NCI-H69 (cell line): ENCODE measurements at places on chromosomes 3 and 15.
A peak's percentile ranks its signal among the peaks of the same experiment; 100 is the strongest.

GRCh38 chr15:52787549-52788098 lies 2.5 kb downstream of the ONECUT1 start:
- DNase-seq, result no peak

DNA sequence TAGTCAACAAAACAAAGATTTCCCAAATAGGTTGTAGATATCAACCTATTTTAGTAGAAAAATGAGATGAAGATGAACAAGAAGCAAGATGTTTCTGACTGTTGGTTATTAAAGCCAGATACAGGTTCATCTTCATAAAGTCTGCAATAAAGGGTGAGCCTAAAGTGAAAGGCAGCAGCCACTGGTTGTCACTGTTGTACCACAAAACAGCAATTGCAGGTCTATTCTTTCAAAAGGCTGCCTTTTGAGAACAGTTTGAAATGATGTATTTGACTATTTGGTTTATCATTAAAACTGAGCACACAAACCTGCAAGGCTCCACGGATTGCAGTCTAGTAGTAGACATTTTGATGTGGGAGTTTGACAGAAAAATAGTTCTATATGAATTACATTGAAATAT lies 543.4 kb downstream of the GBE1 start:
- peak; percentile 55 for DNase-seq

DNA sequence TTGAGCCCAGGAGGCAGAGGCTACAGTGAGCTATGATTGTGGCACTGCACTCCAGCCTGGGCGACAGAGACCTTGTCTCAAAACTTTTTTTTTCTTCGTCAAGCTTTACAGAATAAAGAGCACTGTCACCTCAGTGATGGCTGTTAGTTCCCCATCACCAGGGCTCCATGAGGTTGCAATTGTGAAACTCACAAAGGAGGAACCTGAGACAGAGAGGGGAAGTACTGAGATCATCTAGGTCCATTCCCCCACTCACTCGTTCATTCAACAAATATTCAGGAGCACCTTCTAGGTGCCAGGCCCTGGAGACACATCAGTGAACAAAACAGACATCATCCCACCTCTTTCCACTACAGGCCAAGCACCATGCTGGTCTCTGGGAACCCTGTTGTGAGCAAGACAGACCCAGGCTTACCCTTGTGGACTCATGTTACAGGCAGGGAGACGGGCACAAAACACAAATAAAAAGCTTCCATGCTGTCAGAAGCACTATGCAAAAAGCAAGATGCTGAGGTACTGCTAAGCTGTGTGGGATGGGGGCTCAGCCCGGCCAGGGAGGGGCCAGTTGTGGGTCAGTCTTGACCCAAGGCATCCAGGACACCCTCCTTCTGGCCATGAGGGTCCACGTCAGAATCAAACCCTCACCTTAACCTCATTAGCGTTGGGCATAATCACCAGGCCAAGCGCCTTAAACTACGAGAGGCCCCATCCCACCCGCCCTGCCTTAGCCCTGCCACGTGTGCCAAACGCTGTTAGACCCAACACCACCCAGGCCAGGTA lies 2.1 kb upstream of the RHO start:
- DNase-seq, result peak; percentile 31

GRCh38 chr3:78855190-78855589 lies 912.6 kb downstream of the ROBO1 start:
- DNase-seq, result peak; percentile 52

- DNase-seq, result peak; percentile 35
These were observed 353.3 kb downstream of the PLCL2 start for GRCh38 chr3:17238023-17238422.

DNA sequence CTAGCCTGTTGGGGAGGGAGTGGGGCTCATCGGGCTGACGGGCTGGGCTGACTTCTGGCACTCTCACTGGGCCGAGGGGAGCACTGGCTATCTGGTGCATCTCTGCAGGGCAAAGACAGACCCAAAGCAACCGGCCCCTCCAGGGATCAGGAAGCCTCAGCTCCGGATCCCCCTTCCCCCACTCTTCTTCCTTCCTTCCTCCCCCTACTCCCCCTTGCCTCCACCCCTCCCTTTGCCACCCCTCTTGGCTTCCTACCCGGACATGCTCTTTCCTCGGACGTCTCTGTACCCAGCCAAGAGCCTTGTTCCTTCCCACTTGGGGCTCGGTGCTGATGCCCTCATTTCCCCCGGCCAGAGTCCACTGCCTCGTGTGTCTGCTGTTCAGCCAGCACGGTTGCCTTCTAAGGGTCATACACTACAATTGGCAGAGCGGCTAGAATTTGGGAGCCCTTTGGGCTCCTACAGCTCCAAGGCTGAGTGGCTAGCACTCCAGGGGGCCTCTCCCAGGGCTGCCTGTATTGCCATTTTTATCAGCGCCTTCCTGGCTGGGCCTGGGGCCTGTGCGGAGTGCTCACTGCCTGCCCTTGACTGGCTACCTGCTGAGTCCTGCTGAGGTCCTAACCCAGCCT lies 10.9 kb downstream of the SEMA3F start:
- DNase-seq, result no peak

- DNase-seq, result peak; percentile 18
These were observed 142.8 kb downstream of the CNTN6 start for GRCh38 chr3:1235526-1236120.

GRCh38 chr3:24302396-24302795 lies 192.3 kb downstream of the THRB start:
- DNase-seq, result peak; percentile 20

DNA sequence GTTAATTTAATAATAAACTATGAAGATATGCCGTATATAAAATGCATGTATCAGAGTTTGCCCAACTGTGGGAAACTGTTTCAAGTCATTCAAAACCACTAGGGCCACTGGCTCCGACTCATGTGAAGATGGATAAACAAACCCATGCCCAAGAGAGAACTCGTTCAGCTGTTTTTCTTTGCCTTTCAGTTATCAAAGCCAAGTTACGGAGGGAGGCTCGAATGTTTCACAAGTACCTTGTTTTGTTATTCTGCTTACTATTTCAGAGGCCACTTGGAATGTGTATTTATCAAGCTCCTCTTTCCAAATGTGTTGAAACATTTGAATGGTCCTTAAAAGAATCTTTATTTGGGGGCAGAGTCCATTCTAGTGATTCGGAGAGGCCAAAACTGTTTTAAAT lies 82.1 kb downstream of the DUT start:
- DNase-seq, result no peak

DNA sequence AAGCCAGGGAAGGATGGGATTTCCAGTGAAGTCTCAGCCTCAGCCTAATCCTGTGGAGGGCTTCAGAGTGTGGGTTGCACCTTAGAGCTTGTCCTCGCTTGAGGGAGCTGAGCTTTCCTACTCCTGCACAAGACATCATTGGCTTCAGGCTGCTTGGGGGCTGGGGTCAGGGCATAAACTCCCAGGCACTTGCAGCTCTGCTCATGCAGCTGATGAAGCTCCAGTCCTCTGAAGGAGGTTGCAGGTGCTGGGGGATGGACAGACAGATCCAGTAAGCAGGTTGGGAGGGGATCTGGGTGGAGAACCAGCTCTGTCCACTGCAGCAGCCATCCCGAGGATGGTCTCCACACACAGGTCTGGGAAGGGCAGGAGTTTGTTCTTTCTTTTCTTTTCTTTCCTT lies 19.4 kb upstream of the POLG start:
- DNase-seq, result no peak

DNA sequence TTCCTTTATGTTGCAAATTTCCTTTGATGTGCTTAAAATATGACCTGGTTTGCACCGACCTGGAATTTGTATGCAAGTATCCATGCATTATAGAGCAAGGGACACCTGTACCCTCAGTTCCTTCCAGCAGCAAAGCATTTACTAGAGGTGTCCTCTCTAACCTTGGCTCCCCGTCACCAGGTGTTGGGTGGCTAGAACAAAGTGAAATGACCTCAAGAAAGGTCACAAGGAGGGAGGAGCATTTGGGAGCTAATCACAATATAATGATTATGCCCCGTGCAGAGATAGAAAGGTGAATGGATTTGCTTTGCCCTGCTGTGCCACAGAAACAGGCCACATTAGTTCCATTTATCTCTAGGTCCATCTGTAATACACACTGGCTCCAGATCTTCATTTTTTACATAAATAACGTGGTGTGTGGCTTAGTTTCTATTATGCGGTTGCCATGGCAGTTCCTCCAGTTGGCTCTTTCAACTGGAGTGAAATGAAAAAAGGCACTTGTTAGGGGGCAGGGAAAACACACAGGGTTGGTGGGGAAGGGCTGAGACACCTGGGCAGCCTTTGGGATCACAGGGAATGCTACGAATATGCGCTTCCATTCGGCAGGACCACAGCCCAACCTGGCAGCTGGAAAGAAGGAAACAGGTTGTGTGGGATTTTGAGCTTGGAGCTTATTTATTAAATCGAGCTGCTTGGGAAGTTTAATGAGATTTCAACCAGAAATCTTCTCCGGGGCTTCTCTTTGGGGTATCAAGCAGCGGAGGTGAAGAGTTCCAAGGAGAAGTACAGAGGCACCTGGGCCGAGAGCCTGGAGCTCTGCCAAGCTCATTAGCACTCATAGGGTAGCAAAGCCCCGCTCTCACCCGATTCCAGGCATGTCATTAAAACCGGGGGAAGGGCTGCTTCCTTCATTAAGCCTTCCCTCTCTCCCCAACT lies 233.5 kb upstream of the ST8SIA2 start:
- DNase-seq, result peak; percentile 61

GRCh38 chr15:40474581-40474980 lies 3.8 kb downstream of the CHST14 start:
- DNase-seq, result no peak

- no peak for DNase-seq
These were observed 12.0 kb downstream of the SEMA5B start for GRCh38 chr3:123015596-123015995.

- DNase-seq, result no peak
These were observed 720.9 kb downstream of the GRM7 start for GRCh38 chr3:7581831-7582230.

DNA sequence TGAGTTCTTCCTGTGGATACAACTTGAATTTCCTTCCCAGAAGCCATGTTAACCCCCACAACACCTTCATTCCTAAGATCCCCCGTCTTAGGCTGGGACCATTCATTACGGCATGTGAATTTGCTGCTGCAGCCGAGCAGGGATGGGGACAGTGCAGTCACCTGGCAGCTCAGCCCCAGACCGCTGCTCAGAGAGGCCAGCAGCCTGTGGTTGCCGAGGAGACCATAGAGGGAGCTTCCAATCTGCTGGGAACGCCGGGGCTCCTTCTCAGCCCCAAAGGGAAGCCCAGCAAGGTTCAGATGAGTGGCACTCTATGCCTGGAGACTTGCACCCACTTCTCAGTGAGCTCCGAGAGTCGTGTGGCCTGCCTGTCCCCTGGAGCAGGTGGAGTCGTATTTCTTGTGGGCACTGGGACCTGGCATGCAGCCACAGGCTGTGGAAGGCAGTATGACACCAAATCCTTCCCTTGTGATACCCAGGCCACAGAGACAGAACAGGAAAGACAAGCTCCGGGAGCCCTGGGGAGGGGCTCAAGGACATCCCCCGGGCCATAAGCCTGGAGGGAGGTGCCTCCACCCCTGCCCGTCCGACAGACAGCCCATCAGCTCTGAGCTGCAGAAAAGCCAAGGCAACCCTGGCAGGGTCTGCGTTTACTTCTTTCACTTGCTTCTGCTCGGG lies 167.3 kb downstream of the FAM43A start:
- DNase-seq, result peak; percentile 57
